ENCODE measurements at places on chromosomes 5 and 9.

- DNase-seq = no peak
These were observed 29.1 kb downstream of the LMX1B start for GRCh38 chr9:126642839-126643238.

GRCh38 chr9:129570450-129571297 is 50.2 kb downstream of the C9orf50 start:
- DNase-seq = peak; percentile 12

DNA sequence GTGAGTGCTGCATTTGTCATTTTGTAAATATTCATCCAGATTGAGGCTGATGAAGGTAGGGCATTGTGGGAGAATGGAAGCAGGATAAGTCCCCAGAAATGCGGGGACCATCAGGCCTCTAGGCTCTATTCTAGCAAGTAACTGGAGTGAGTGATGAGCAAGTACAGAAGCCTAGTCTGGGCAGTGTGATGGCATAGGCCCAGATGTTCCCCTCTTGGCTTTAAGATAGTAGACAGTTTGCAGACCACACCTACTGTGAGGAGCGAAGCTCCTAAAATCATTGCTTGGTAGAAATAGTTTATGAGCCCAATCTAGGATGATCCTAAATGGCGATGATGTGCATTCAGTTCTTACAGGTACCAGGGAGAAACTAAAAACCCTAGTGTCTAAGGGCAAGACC is 24.3 kb downstream of the NDFIP1 start:
- no peak for DNase-seq

DNA sequence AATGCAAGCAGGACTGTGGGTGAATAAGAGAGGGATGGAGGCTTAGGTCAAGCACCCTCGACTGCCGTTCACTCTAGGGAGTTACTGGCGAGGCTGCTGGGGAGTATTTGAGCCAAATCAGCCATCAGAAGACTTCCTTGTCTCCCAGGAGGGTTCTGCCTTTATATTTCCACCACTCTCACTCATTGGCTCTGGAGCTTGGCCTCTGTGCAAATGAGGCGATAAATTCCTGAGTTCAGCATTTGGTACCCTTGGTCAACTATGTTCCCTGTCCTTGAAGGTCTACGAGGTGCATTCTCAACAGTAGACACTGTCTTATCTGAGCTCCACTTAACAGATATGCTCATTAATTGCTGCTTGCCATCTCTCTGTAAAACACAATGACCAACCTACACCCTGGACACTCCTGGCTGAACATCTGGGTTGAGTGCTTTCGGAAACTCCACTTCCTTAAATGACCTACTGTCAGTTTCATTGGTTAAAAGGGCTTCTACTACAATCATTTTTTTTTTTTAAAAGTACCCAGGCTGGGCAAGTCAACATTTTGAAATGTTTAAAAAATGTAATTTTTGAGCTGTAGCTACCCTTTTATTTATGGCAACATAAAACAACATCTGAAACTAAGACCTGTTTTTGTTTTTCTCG is 153.2 kb downstream of the NTRK2 start:
- DNase-seq = no peak

DNA sequence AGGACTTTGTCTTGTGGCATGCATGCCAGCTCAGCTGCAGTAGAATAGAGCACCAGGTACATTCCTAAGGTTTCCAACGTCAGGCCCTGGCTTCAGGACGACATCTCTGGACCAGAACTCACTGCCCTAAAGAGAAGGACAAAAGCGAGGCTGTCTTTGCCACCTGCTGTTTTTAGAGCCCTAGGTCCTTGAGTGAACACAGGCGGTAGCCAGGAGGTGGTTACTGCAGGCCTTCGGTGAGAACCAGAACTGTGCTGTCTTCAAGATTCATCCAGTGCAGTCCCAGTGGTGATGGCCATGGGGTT is 288.9 kb upstream of the CDH18 start:
- no peak for DNase-seq

DNA sequence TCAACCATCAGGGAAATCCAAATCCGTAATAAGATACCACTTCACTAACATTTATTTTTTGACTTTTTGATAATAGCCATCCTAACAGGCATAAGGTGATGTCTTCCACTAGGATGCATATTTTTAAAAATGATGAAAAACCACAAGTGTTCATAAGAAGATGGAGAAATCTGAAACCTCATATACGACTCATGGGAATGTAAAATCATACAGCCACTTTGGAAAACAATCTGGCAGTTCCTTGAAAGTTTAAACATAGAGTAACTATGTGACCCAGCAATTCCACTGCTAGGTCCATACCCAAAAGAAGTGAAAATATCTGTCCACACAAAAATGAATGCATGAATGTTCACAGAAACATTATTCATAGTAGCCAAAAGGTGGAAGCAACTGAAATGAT is 431.0 kb downstream of the ENC1 start:
- DNase-seq = no peak

GRCh38 chr9:134624621-134625181 is 16.9 kb upstream of the COL5A1 start:
- no peak for DNase-seq

DNA sequence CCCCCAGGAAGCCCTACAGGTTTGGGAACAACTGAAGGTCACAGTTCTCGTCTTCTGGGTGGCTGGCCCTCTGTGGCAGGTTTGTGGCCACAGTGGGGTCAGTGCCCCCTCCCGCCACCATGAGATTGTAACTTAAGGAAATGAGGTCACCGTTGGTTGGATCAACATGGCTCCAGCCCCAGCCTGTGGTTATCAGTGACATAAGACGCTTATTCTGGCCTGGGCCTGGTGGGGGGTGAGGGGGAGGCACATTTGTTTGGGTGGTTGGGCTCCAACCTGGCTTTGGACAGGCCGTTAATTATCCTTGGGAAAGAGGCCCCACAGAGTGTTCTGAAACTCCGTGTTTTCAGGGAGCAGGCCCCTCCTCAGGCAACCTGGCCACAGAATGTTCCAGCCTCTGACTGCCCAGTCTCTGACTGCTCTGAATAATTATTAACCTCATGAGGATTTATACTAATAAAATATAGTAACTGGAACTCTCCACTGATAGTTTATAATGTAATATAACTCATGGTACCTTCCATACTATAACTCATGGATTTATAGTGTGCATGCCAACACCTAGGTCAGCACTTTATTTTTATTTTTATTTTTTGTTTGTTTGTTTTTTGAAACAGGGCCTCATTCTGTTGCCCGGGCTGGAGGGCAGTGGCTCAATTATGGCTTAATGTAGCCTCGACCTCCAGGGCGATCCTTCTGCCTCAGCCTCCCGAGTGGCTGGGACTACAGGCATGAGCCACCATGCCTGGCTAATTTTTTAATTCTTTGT is 58.0 kb upstream of the RPL26L1 start:
- no peak for DNase-seq

GRCh38 chr5:91787718-91788117 is 404.6 kb upstream of the ARRDC3 start:
- DNase-seq = no peak

- no peak for DNase-seq
These were observed 198.8 kb downstream of the ADAMTS12 start for GRCh38 chr5:33692980-33693379.

- no peak for DNase-seq
These were observed 89.5 kb downstream of the MPDZ start for GRCh38 chr9:13190040-13190439.

- DNase-seq = peak; percentile 51
These were observed 76.3 kb downstream of the SEMA4D start for GRCh38 chr9:89421595-89421994.

DNA sequence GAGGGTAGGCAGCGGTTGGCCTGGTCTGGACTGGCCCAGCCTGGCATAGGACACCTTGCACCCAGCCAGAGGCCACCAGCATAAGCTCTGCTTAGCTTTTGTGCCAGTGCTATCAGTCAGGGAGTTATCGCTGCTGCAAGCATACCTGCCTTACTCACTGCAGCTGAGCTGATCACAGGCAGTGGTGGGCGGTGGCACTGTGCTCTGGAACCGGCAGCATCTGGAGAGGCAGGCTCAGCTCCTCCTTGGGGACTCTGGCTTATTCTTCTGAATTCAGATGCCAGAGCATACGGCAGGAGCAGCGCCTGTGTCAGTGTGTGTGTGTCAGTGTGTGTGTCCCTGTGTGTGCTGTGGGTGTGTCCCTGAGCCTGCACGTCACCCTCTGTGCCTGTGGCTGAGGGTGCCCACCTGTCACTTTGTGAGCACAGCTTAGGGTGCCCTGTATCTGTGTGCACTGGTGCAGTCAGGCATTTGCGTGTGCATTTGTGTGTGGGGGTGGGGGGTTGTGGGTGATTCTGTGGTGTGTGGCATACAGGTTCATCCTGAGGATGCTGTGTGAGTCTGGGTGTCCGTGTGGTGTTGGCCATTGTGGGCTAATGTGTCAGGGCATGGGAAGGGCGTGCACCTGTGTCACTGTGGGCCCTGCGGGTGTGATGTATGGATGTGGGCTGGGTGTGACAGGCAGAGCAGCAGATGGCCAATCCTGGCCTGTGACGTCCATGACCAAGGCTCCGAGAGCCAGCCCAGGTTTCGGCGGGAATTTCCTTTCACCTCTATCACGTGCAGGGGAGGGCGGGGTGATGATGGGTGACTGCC is 23.5 kb downstream of the LMX1B start:
- no peak for DNase-seq

- peak; percentile 48 for DNase-seq
These were observed 14.4 kb downstream of the PRKACG start for GRCh38 chr9:68999393-69000105.

DNA sequence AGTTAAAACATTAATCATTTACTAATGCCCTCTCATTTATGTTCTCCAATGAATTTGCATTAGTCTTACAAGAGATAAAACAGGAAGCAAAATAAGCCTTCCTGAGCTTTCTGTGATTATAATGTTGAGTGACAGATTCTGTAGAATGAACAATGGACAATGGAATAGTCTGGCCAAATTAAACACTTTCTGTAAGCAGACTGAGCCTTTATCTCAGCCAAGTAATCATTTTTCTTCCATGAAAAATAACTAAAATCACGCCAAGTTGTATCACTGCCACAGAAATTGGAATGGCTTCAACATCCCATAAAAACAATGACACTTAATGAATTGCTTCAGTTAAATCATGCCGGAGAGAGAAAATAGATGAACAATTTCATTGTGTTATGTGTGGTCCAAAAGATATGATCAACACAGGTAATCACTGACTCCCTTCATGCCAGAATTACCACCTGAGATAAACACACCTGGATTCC is 63.0 kb downstream of the TSSK1B start:
- no peak for DNase-seq

DNA sequence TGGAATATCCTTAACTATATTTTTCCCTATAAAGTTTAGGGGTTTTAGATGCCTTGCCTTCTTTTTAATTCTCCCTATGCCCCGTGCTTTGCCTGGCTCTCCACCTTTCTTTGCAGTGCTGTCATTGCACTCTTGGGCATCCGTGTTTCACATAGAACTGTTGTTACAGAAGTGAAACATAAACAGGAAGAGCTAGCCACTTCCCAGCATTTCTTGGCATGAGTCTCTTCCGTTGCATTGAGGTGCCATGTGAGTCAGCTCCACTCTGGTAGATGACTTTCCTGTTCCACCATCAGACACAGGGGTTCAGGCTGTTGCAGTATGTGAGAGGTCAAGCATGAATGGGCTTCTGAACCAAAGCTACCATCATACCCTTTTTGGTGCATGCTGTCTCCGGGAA is 73.4 kb downstream of the ANGPTL2 start:
- peak; percentile 17 for DNase-seq

DNA sequence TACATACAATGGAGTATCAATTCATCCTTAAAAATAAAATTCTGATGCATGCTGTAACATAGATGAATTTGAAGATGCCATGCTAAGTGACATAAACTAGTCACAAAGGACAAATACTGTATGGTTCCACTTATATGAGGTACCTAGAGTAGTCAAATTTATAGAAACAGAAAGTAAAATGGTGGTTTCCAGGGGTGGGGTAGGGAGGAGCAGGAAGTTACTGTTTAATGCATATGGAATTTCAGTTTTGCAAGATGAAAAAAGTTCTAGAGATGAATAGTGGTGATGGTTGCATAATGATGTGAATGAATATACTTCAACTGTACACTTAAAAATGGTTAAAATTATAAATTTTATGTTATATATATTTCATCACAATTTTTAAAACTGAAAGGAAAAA is 57.3 kb upstream of the FNIP1 start:
- DNase-seq = no peak

DNA sequence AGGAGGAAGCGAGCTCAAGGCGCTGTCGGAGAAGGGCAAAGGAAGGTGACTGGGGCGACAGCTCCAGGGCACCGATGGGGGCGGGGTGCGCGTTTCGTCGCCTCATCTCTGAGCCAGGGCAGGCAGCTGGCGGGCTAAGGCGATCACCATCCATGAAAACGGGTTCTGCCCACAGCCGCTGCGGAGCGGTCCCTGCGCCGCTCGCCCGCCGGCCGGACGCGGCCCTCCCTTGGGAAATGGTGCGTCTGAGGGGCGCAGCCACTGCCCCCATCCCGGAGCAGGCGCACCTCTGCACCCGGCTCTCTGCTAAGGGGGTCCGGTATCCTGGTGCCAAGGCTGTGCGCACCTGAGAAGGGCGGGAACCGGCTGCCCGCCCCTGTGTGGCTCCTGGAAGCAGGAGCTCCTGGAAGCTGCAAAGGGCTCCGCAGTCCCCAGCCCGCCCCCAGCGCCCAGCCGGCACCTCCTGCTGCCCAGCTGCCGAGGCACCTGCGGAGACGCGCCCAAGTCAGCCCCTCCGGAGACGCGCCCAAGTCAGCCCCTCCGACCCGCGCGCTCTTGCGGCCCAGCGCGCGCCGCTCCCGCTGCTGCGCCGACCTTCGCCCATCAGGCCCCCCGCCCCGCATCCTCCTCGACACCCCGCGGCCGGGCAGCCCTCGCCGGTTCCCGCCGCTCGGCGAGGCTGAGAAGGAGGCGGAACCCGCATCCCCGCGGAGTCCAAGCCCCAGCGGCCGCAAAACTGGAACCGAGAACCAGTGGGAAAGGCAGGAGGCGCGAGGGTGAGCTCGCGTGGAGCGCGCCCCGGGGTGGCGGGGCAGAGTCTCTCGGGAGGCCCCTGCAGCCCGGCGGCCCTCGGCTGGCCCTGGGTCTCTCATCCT is 757 bp downstream of the ANKRD34B start:
- no peak for DNase-seq

- no peak for DNase-seq
These were observed 499.0 kb downstream of the SEMA5A start for GRCh38 chr5:9046756-9047481.

- DNase-seq = no peak
These were observed 139.3 kb downstream of the RAPGEF6 start for GRCh38 chr5:131495536-131496399.

GRCh38 chr5:157222506-157223230 is 42.0 kb downstream of the ITK start:
- DNase-seq = peak; percentile 73

- no peak for DNase-seq
These were observed 51.4 kb upstream of the RARS1 start for GRCh38 chr5:168434746-168435321.

- DNase-seq = no peak
These were observed 24.1 kb downstream of the PCSK1 start for GRCh38 chr5:96408841-96409538.

Measured in stimulated activated naive CD4-positive, alpha-beta T cell treated with Interleukin-2 at 50 U/mL for 16 hours (primary cell).